ENCODE measurements at places on chromosomes 1 and 21.

DNA sequence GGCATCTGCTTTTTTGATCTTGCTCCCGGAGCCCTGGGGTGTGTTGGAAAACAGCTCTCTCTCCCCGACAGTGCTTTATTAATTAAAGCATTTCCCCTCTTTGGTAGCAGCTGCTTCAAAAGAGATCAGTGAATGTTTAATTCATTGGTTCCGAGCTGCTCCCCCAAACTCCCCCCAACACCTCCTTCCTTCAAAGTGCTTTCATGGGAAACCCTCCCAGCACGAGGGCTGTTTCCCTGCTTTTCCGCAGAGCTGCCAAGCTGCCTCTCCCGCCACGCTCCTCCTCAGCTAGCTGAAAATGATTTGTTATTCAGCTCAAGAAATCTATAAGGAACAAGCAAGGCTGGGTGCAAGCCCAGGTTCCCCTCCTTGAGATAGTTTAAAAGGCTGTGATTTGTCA lies 40.0 kb upstream of the DISP3 start:
- DNase-seq = no peak

- no peak for DNase-seq
These were observed 62.5 kb upstream of the ATF3 start for GRCh38 chr1:212545941-212546635.

GRCh38 chr1:8015036-8015808 lies 10.9 kb downstream of the ERRFI1 start:
- DNase-seq = no peak

DNA sequence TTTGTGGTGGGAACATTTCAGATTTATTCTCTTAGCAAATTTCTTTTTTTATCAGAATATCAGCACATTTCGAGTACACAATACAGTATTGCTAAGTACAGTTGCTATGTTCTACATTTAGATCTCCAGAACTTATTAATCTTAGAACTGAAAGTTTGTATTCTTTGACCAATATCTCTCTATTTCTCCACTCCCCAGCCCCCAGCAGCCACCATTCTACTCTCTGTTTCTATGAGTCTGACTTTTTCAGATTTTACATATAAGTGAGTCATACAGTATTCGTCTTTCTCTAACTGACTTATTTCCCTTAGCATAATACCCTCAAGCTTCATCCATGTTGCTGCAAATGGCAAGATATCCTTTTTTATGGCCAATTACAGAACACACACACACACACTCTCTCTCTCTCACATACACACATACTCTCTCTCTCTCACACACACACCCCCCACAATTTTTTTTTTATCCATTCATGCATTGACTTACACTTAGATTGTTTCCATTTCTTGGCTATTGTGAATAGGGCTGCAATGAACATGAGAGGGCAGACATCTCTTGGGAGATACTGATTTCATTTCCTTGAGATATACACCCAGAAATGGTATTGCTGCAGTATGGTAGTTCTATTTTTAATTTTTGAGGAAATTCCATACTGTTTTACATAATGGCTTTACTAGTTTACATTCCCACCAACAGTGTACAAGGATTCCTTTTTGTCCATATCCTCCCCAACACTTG lies 15.7 kb downstream of the RPTN start:
- no peak for DNase-seq

GRCh38 chr1:9275567-9276034 lies 17.1 kb upstream of the SPSB1 start:
- no peak for DNase-seq

DNA sequence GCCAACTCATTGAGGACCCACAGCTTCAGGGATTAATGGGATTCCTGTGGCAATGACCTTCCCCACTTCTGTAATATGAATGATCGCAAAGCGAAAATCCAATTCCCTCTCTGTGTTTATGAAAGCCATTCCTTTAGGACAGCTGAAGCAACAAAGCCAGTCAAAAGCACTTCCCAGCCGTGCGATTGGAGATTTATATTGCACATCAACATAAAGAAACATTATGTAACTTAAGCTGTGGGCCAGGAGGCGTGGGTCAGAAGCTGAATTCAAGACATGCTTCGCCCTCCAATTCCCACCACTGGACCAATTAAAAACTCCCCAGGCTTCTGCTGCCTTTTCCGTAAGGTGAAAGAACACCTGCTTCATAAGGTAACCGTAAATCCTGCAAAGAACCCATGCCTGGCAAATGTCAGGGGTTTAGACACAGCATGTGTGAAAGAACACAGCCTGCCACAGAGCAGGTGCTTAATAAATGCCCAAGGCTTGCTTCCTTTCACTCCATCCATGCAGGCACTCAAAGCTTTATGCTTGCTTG lies 138.9 kb upstream of the SOD1 start:
- no peak for DNase-seq

DNA sequence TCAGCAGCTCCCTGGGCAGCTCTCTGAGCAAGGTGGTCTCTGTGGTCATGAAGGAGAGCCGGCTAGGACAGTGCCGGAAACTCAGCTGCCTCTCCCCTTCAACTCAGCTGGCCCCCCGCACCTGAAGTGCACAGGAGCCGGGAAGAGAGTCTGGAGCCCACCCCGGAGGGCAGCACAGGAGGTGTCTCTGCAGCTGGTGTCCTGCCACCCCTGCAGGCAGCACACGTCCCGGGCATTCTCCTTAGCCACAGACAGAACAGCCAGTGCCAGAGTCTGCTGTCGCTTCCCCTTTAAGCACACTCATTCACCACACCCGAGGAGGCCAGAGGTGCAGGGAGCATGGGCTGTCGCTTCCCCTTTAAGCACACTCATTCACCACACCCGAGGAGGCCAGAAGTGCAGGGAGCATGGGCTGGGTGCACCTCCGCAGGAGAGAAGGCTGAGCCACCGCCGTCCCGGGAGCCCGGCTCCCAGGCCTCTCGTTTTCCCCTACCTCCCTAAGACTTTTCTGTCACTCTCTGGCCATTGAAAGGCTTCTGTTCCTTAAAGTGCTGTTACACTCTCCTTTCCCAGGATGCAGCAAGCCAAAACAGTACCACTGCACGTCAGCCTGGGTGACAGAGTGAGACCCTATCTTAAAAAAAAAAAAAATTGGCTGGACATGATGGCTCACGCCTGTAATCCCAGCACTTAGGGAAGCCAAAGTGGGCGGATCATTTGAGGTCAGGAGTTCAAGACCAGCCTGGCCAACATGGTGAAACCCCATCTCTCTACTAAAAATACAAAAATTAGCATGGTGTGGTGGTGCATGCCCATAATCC lies 16.9 kb upstream of the SAMD11 start:
- DNase-seq = no peak

GRCh38 chr1:43691871-43692815 lies 15.2 kb upstream of the ST3GAL3 start:
- DNase-seq = no peak

DNA sequence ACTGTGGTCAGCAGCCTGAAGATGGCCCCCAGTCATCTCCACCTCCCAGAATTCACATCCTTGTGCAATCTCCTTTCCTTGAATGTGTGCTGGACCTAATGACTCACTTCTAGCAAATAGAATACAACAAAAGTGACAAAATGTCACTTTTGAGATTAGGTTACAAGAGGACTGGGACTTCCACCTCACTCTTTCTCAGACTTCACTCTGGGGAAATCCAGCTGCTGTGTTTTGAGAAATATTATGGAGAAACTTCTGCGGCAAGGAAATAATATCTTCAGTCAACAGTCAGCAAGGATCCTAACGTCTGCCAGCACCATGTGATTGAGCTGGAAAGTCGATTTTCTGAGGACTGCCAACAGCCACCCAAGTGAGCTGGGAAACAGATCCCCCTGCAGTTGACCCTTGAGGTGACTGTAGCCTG lies 70.5 kb upstream of the GADD45A start:
- DNase-seq = no peak

GRCh38 chr1:159900086-159900680 lies at the start of gene CFAP45:
TSS of gene CFAP45 (minus strand) at chr1:159900165. CDS start at chr1:159900098, 67 bp downstream.
- DNase-seq = no peak

DNA sequence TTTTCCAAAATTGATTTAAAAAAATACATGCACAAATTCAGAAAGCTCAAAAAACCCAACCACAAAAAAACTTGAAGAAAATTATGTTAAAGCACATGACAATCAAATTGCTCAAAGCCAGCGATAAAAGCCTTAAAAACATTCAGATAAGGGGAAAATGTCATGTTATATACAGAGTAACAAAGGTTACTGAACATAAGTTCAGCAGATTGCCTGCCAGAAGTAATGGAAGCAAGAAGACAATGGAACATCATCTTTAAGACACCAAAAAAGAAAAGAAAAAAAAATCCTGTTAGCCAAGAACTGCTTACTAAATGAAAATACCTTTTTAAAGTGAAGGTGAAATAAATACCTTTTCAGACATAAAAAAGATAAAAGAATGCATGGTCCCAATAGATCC lies 147.2 kb upstream of the SGIP1 start:
- no peak for DNase-seq

- no peak for DNase-seq
These were observed 151.1 kb downstream of the PCNX2 start for GRCh38 chr1:233144434-233144833.

GRCh38 chr1:38273196-38273804 lies 226.7 kb upstream of the POU3F1 start:
- DNase-seq = no peak

GRCh38 chr21:15631342-15631741 lies 98.4 kb upstream of the USP25 start:
- no peak for DNase-seq

GRCh38 chr1:248813546-248813945 lies 12.2 kb downstream of the SH3BP5L start:
- DNase-seq = no peak
